HFF-Myc (cell line): ENCODE measurements at places on chromosomes 1 and 21.

DNA sequence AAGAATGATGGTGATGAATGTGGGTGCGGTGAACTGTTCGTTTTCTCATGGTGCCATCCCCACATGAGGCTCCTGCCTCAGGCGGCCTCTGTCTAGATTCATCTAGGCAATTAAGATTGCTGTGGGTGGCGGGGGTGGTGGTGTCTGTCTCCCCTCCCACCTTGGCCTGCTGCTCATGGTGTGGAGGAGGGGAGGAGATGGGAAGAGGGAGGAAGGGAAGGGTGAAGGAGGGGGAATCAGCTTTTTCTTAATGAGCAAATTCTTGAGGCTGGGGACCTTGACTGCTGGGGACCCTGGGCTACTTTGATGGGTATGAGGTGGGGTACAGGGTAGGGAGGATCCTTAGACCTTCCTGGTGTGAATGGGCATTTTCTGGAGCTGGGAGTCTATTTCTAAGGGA lies 55.8 kb downstream of the H3-3A start:
- DNase-seq: no peak

GRCh38 chr1:55316502-55316901 lies 101.3 kb upstream of the USP24 start:
- DNase-seq: no peak

DNA sequence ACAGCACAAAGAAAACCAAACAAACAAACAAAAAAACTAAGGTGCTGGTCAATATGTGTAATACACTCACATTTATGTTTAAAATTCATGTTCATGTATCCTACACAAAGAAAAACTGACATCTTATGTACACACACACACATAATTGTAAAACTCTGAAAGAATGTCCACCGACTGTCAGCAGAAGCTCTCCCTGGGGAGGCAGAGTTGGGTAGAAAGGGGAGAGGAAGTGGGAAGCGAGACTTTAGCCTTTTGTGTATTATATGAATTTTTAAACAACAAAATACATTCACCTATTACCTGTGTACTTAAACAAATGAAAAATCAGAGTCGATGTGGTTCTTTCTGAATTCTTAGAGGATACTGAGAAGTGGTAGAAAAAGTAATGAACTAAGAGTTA lies 88.3 kb downstream of the ABCA4 start:
- no peak for DNase-seq

DNA sequence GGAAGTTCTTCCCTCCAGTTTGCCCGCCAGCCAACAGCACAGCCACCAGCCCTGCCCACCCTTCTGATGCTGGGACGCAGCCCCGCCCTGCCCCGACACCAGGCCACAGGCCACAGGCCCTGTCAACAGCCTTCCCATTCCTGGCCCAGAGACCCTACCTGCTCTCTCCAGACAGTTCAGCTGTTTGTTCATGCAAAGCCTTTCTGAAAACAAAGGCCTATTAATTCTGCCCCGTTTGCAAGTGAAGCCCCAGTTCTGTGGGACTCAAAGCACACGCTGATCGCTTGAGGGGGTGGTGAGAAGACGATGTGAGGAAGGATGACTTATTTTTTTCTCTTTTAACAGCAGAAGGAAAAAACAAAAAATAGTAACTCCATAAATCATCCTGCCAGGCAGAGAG lies 55.4 kb upstream of the KIF26B start:
- no peak for DNase-seq

GRCh38 chr1:234701737-234702341 lies 91.9 kb upstream of the IRF2BP2 start:
- DNase-seq: no peak

GRCh38 chr21:16378525-16378924 lies 648.7 kb downstream of the USP25 start:
- DNase-seq: no peak

- DNase-seq: no peak
Measured at GRCh38 chr1:91026777-91027176, 4.9 kb upstream of the ZNF644 start.

DNA sequence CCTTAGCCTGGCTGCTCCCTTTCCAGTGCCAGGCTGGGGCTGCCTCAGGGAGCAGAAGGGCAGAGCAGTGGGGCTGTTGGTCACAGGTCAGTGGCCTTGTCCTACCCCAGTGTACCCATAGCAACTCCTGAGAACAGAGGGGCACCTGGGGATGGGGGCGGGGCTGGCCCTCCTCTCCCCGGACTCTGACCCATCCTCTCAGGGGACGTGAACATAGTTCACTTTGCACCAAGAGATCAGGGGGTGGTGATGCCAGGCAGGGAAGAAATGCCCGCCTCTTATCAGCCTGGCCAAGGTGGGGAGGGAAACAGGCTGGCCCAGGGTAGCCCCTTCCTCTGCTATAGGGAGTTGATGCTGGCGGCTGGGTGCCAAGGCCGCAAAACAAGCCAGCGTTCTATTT lies 4.9 kb downstream of the ETNK2 start:
- DNase-seq: no peak

- no peak for DNase-seq
Measured at GRCh38 chr1:212487286-212487685, 54.6 kb downstream of the NENF start.

DNA sequence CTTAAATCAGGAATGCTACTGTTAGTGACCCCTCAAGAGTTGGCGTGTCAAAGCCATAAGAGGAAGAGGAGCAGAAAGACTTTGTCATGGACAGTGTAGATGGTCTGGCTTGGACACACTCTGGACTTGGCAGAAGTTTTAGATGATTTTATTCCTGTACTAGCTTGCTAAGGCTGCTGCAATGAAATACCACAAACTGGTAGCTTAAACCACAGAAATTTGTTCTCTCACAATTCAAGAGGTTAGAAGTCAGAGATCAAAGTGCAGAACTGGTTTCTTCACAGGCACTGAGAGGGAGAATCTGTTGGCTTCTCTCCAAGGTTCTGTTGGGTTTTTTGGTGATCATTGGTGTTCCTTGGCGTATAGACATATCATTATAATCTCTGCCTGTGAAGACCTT lies 869.8 kb upstream of the B3GALT2 start:
- no peak for DNase-seq

- DNase-seq: peak; percentile 1
Measured at GRCh38 chr1:207397525-207397926, 56.6 kb upstream of the CR2 start.

DNA sequence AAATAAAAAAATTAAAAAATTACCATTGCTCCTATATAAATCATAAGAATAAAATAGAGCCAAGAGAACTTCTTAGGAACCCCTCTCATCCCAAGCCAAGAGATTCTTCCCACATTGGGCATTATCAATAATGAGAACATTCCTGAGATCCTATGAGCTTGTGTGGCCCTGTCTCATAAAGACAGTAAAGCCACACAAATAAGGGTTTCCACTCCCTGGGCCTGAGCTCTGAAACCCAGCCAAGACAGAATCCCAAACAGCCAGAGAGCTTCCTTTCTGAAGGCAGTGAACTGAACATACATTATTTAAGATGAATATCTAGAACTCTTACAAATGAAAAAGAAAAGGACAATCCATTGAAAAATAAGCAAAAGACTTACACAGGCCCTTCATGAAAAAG lies 68.3 kb downstream of the SLC45A1 start:
- DNase-seq: no peak

GRCh38 chr1:201208236-201208635 lies 17.6 kb downstream of the IGFN1 start:
- DNase-seq: no peak

- no peak for DNase-seq
Measured at GRCh38 chr1:245225322-245226202, 70.8 kb downstream of the KIF26B start.

- no peak for DNase-seq
Measured at GRCh38 chr1:20350421-20350820, 59.7 kb downstream of the VWA5B1 start.

DNA sequence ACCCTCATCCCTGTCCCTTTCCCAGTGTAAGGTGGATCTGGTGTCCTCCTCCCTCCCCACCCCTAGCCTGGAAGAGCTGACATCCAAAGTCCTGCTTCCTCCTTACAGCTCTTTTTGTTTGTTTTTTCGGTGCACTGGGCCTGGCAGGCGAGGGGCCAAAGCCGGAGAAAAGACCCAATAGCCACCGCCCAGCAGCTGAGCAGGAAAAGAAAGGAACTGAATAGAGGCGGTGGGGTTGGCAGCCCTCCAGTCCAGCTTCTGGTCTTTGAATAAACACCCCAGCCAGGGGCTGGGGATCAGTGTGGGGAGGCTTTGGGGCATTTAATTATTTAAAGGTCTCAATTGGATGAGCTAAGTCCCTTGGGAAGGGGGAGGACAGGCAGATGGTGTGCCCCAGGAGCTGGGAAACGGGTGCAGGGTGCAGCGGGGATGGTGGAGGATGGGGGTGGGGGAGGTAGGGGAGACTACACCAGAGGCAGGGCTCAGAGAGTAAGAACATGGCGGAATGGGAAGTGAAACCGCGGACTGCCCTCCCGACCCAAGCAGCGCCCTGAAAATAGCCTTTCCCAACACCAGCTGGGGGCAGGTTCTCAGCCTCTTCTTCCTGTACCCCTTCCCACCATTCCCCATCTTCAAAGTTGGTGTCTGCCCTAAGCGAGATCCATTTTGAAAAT lies 20.2 kb downstream of the BTG2 start:
- no peak for DNase-seq
